ENCODE measurements at places on chromosomes 2 and 18. TPM values are rescaled to one million over a fixed set of nuclear protein-coding genes. Genes with fewer than 3 reads are reported as not detected.

DNA sequence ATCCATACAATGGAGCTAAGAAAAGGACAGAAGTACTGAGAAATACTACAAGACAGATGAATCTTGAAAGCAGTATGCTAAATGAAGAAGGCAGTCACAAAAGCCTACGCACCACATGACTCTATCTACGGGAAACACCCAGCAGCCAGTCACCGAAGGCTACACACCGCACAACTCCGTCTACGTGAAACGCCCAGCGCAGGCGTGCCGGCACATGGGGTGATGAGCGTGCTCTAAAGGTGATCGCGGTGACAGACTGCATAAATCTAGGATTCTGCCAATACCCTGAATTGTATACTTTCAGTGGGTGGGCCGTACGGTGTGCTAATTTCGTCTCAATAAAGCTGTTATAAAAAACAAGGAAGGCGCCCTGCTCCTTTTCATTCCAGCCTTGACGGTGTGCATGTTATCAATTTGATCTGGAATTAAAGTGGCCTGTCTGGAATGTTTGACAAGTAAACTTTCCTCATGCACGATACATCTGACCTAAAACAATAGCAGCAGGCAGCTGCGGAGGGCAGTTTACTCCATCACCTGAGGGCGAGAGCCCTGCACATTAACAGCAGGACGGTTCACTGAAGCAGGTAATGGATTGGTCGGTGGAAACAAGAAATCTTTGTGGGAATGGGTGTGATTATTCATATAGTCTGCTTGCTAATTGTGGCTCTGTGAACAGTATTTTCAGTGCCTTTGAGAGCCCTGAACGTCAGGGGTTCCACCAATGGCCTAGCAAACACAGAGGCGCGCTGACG is 86.2 kb upstream of the SALL3 start:
- DNase-seq = no peak

GRCh38 chr18:36194600-36195315 is 7.5 kb downstream of the MOCOS start:
- no peak for DNase-seq

DNA sequence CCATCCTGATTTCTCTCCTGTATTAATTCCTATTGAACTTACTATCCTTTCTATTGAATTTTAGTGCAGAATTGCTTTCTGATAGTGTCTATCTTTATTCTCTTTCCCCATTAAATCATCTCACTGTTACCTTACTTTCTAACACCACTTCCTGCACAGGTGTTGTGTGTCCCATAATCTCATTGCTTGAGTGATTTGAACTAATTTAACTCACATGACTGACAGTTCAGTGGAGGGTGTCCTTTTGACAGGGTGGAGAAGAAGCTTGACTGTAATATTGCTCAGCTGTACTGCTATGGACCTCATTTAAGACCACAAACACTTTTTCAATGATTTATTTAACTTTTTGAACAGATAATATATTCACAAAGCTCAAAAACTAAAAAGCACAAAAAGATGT is 211.8 kb downstream of the NRXN1 start:
- DNase-seq = no peak

DNA sequence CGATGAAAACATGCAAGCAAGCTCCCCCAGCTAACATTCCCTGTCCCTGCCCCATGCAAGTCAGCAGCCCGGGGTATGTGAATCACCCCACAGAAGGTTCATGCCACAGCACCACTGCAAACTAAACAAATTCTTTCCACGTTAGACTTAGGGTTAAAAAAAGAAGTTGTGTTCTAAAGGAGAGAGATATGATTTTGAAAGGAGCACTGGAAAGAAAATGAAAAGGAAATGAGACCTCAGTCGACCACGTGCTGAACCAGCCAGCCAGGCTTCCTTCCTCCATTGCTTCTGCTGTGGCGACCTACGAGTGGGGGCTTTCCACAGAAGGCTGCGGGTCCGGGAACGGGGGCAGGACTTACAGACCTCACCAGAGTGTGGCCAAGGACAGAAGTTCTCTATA is 52.0 kb downstream of the ARL4C start:
- peak; percentile 70 for DNase-seq

DNA sequence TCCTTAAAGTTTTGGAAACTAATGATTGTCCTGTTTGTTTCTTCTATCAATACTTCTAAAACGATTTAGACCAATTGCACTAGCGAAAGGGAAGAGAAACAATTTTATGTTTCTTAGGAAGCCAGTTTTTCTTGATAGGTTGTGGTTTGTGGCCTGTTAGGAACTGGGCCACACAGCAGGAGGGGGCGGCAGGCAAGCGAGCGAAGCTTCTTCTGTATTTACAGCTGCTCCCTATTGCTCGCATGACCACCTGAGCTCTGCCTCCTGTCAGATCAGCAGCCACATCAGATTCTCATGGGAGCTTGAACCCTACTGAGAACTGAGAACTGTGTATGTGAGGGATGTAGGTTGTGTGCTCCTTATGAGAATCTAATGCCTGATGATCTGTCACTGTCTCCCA is 201.5 kb upstream of the PXDN start:
- DNase-seq = no peak

The IMP4 gene
- total RNA-seq = 115 TPM

The ERMN gene
- not detected for total RNA-seq
